Activated CD4-positive, alpha-beta T cell treated with anti-CD3 and anti-CD28 coated beads, Interleukin-2, amount 50 U/mL, for 24 hours (primary cell): ENCODE measurements at places on chromosomes 1 and 21.

DNA sequence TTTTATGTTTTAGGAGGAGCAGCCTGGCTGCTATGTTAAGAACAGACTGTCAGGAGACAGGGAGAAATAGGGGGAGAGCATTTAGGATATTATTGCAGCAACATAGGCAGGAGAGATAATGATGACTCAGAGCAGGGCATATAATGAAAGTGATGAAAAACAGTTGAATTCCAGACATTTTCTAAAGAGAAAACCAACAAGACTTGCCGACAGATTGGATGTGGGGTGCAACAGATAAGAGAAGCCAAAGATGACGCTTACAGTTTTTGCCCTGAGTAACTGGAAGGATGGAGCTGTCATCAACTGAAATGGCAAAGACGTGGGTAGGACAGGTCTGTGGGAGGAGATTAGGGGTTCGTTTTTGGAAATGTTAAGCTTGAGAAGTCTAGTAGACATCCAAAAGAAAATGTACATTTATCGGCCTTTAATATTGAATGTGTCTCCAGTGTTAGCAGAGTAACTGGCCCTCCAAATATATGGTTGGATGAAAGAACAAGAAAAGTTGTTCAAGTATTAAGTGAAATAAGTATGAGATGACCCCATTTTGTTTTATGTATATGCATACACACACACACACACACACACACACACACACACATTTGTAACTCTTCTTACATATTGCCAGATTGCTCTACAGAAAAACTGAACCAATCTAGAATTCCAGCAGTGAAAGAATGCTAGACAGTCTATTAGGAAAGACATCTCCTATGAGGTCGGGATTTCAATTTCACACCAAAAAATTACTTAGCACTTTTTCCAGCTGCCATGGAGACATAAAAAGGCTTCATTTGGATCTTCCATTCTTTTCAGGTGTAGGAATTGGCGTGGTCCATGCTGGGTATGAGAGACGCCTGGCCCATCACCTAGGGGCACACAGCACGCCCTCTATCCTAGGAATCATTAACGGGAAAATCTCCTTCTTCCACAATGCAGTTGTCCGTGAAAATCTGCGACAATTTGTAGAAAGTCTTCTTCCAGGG, 17.2 kb downstream of the DNAJC16 start:
- DNase-seq = no peak

DNA sequence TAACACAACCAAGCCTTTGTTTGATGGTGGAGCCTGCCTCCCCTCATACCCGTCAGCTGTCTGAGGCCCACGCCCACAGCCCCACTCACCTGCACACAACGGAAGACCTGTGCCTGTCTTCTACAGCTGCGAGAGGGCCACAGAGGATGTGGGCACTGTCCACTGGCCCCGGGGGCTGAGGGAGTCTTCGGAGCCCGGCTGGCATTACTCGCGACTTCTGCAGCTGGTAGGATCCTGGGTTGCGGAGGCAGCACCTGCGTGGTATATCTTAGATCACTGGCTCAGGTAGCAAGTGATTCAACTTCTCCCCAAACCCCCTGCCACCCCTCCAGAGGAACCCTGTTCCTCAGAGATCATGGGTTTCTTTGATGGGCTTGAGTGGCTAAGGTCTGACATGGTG, 109.9 kb downstream of the EDEM3 start:
- no peak for DNase-seq

DNA sequence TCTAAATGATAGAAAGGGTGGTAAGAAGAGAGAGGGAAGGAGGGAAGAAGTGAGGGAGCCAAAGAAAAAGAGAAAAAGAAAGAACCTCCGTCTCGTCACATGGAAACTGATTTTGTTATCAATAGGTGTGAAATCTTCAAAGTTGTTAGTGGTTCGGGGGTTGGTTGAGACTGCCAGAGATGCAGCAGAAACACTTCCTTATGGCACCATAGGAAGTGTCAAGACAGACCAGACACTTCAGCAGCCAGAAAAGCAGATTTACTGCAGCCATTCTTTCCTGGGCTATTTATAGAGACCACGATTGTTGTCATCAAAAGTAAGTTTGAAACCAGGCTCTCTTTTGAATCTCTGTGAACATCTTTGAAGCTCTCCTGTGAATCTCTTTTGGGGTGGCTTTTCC, 150.5 kb downstream of the PLPPR5 start:
- no peak for DNase-seq

- no peak for DNase-seq
Observed at GRCh38 chr1:216461466-216461865, 38.2 kb upstream of the USH2A start.

- DNase-seq = no peak
Observed at GRCh38 chr1:162905174-162906158, 44.5 kb upstream of the CCDC190 start.

DNA sequence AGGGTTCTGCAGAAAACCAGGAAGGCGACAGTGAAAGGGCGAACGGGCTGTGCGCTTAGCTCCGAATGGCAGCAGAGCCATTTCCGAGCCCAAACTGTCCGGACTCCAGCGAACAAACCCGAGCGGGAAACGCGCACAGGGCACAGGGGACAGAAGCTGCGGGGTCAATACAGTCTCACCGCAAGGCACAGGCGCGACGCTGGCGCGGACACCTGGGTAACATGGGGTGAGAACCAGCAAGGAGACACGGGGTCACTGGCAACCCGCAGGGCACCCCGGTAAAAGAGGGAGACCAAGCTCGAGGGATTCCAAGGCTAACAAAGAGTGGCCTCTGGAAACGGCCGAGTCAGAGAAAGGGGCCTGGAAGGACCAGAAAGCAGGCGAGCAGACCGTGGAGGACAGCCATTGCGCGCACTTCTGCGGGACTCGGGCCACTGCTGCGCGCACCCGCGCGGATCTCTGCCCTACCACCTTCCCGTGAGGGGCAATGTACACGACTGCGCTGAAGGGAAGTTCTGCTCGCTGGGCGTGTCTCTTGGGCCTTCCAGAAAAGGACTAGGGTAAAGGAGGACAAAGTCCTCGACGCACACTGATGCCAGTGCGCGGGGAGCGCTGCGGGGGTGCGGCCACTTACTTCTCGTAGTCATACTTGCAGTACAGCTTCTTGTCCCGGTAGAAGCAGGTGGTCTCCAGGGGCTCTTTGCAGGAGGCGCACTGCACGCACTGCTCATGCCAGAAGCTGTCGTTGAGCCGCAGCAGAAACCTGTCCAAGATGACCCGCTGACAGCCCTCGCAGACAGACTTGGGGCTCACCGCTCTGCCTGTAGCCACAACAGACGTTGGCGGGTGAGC, 3.8 kb downstream of the LMX1A start:
- no peak for DNase-seq

DNA sequence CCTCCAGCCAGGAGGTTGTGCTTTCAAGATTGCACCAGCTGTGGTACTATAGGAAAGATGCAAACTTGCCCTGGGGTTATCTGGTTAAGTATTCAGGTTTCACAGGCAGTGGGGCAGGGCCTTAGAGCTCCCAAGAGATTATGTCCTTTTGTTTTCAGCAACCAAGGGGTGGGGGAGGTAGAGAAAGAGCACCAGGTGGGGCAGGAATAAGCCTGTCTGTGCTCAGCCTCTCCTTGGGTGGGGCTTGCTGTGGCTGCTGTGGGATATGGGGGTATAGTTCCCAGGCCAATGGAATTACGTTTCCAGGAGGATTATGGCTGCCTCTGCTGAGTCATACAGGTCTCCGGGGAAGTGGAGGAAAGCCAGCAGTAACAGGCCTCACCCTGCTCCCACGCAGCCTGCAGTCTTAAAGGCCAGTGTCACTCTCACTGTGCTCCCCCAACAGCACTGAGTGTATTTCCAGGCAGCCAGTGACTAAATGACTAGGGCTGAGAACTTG, 508.6 kb downstream of the RWDD3 start:
- no peak for DNase-seq

- DNase-seq = no peak
Observed at GRCh38 chr1:18508084-18508483, 27.4 kb downstream of the KLHDC7A start.

DNA sequence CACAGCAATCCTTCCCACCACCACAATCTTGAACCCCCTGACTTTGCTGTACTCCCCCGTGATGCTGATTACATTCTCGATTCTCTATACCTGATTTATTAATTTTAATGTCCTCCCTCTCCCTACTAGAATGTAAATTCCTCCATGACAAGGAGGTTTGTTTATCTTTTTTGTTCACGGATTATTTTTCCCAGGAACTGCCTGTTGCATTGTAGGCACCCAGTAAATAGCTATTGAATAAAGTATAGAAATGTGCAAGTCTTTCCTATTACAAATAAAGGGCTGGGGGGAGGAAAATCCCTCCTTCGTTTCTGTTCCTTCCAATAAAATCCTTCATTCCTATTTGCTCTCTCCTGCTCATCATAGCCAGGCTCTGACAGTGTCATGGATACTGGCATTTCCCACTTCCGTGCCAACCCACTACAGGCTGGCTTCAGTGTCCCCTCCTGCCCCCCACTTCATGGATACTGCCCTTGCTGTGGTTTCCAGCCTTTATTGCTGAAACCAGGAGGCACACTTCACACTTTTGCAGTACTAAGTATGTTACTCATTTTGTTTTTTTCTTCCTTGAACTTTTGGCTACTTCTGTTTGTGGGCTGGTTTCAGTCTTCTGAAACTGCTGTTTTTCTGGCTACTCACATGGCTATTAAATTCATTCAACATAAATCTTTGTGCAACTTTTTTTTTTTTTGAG, 7.5 kb downstream of the KIF1B start:
- DNase-seq = no peak

- DNase-seq = no peak
Observed at GRCh38 chr1:68185743-68186142, 46.6 kb downstream of the WLS start.

DNA sequence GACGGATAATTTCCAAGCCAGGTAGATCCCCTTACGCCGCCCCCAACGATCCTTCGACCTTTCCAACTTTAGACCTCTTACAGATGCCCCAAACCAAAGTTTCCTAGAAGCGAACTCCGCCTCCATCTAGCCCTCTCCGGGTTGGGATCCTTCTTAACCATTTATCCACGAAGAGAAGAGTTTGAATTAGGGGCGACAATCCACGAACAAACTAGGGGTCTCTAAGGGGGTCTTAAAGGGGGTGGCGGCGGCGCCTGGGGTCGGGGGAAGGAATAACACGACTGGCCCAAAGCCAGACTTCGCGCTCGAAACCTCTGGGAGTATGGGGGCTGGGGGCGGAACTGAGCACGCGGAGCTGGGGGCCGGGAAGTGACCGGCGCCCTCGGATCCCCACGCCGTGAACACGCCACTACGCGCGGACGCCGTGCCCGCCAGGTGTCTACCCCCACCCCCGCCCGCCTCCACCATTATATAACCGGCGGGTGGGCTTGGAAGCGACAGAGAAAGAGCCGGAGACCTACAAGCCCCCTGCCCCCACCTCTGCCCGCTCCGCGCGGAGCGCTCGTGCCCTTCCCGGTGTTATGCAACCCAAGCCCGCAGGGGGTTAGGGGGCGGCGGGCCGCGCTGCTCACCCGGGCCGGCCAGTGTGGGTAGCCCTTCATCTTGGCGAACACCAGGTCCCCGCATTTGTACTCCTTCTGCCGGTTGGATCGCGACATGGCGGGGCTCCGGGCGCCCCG, 594 bp downstream of the HDGF start:
- peak; percentile 27 for DNase-seq

- DNase-seq = no peak
Observed at GRCh38 chr1:35809114-35810095, 1.6 kb downstream of the AGO4 start.

DNA sequence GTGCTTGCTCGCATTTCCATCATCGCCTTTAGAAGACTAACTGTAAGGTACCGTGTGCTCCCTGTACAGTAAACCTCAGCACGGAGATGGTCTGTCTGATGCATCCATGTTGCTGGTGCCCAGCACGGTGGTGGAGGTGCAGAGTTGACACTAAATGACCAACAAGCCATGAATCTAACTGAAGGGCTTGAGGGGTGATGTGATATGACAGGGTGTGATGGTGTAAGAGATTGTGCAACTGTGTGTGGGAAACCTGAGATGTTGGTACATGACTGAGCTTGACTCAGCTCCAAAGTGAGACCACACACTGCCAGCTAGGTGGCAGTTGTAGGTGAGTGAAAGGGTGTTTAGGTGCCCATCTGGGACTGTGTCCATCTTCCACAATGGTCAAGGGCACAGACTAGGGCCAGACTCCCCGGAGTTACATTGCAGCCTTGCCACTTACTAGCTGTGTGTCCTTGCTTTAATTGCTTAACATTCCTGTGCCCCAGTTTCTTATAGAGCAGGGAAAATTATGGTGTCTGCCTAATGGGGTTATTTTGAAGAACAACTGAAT, 21.4 kb downstream of the SLC2A1 start:
- DNase-seq = no peak

- DNase-seq = no peak
Observed at GRCh38 chr1:12568009-12568767, 49.8 kb downstream of the DHRS3 start.

DNA sequence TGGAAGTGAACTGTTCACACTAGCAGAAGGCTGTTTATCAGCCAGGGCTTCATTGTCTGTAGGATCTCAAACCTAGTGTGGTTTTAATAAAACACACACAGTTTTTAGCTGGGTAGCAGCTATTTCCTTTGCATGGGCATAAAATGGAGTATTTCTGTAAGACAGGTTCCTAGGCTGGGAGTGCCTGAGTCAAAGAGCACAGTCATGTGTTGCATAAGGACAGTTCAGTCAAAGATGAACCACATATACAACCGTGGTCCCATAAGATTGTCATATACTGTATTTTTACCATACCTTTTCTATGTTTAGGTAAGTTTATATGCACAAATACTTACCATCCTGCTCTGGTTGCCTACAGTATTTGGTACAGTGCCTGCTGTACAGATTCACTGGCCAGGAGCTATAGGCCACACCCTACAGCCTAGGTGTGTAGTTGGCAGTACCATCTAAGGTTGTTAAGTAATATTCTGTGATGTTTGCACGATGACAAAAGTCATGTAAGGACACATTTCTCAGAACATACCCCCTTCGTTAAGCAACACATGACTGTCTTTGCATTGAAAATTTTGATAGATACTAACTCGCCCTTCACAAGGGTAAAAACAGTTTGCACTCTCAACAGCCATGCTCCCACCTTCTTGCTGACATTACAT, 17.2 kb downstream of the LGALS8 start:
- no peak for DNase-seq

- no peak for DNase-seq
Observed at GRCh38 chr1:18736958-18737357, 106.3 kb downstream of the PAX7 start.

DNA sequence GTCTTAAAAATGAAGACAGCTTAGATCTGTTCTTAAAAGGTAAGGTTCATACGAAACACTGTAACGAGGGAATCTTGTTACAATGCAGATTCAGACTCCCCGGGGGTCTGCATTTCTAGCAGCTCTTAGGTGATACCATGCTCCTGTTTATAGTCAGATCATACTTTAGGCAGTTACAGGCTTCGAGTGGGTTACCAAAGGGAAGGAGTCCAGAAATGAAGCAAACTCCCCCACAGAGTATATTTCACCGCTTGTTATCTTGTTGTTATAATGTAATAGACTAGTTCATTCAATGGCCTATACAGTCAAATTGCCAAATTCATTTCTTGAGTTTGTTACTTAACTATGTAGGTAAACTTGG, 601.1 kb downstream of the USP25 start:
- no peak for DNase-seq

DNA sequence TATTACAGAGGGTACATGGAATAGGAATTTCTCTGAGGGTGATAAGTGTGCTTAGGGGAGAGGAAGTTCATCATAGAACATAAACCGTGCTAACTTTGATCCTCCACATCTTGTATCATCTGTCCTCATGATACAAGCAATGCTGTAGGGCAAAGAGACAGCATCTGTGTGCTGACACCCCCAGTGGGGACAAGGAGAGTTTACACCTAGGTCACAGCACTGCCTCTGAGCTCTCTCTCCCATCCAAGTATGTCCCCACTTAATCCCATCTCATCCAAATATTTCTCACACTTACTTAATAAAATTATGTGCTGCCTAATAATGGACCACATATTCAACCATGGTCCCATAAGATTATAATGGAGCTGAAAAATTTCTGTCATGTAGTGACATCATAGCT, 4.3 kb upstream of the TEDDM1 start:
- no peak for DNase-seq
